Anterior cingulate cortex (tissue), 58 donors: ENCODE measurements at places on chromosomes 1 and 21.

- no peak for DNase-seq
These were observed 110.6 kb downstream of the AKT3 start for GRCh38 chr1:243739335-243740003.

GRCh38 chr1:234912548-234913277 lies 215.9 kb downstream of the TOMM20 start:
- DNase-seq: no peak

- no peak for DNase-seq
These were observed 33.3 kb upstream of the TDRD10 start for GRCh38 chr1:154468535-154469250.

GRCh38 chr21:42272109-42272962 lies 42.9 kb downstream of the TFF3 start:
- DNase-seq: no peak

- no peak for DNase-seq
These were observed 2.3 kb upstream of the NRAS start for GRCh38 chr1:114718661-114719423.

GRCh38 chr1:150606463-150607142 lies 22.8 kb downstream of the ENSA start:
- DNase-seq: no peak

DNA sequence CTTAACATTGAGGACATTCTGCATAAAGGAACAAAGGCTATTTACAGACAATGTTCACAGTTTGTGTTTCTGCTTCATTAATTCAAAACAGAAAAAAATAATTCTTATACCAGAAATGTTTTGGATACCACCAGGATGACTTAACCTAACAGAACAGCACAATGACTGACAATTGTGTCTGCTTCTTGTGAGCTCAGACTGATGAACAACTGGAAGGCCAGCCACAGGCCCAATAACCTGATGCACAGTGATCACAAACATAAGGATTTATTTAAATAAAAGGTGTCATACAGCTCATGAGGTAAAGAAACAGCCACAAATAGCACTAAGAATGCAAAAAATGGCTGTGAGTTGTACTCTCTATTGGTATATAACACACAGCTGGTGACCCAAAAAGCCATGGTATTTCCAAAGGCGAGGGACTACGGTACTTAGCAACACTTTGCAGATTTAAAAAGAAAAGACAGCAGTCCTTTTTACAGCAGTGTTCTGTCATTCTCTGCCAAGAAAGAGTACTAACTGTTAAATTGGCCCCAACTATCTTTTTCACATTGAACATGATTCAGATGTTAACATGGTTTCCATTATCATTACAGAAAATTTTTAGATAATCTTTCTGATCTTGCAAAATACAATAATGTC lies 32.1 kb upstream of the DDAH1 start:
- no peak for DNase-seq

- no peak for DNase-seq
These were observed 154.6 kb downstream of the PLPPR5 start for GRCh38 chr1:98849969-98850636.

- no peak for DNase-seq
These were observed 13.2 kb downstream of the PPP1R12B start for GRCh38 chr1:202361701-202362100.

- DNase-seq: no peak
These were observed 18.9 kb downstream of the VANGL2 start for GRCh38 chr1:160419150-160419837.

DNA sequence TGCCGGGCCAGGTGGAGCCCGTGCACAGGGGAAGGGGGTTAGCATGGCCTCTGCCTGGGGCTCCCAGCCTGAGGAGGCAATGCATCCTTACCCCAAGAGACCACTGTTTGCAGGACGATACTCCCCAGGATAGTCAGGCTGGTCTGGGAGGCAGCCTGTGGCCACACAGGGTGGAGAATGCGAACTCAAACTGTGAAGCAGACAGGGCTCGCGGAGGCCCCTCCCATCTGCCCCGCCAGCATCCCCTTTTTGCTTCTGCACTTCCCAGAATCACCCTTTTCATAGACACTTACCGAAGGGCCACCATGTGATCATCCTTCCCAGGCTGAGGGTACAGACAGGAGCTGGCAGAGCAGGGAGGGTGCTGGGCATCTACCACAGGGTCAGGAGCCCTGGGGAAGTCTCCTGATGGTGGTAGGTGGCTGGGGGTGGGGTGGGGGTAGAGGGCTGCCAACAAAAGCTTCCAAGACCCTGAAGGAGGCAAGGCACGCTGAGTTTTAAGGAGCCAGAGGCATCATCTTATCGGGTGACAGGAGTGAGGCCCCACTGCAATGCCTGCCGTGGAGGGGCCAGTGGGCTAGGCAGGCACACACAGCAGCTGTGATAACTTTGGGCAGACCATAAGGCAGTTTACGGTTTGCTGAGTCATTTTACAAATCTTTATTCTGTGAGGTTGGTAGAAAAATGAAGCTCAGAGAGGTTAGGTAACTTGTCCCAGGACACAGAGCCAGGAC lies 31.3 kb upstream of the BTG2 start:
- peak; percentile 39 for DNase-seq

GRCh38 chr1:114094675-114095074 lies 59.0 kb downstream of the SYT6 start:
- no peak for DNase-seq

DNA sequence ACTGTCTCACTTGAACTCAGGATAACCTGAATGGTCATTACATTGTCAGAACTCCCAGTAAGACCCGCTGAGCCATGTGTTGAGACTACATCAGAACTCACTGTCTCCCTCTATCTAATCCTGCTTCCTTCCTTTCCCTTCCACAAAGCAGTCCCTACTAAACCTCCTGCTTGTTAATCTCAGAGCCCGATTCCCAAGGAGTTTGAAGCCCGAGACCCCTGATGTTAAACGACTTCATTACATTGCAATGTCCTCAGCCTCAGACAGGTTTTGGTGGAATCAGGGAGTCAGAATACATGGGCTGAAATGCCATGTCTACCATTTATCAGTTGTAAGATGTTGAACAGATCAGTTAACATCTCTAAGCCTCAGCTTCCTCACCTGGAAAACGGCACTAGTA lies 682.4 kb downstream of the ADGRL2 start:
- DNase-seq: no peak

GRCh38 chr21:46111193-46111571 lies 13.3 kb downstream of the COL6A2 start:
- no peak for DNase-seq

DNA sequence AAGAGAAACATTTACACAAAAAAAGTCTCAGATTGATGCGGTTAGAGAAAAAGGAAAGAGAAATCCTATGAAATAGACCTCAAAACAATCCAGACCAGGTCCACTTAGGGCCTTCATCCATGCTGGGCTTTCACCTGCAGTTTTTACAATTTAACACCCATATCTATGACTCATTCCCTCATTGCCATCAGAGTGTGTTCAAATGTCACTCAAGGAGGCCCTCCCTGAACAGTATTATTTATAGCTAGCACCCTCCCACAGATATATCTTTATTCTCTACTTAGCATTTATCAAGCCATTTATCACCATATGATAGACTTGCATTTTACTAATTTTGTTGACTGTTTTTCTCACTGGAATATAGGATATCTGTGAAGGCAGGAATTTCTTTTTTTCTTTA lies 824 bp upstream of the KRTAP21-3 start:
- no peak for DNase-seq

GRCh38 chr1:223225061-223225460 lies 82.0 kb upstream of the TLR5 start:
- no peak for DNase-seq

DNA sequence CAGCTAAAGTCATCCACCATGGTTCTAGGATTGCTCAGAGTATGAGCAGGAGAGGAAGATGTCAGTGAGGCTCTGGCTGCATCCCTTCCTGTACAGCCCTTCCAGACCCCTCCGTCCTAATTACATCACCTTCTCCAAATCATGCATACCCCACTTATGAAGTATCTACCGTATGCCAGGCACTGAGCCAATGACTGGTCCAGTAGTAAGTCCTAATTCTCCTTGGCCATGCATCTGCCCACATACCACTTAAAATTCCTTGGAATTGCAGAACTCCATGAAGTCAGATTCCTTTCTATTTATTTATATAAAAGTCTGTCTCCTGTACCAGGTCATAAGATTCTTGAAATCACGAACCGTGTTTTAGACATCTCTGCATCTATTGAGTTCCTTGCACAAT lies 106.1 kb downstream of the SEC16B start:
- DNase-seq: no peak

GRCh38 chr1:164867590-164867989 lies 308.6 kb downstream of the PBX1 start:
- DNase-seq: no peak

- DNase-seq: no peak
These were observed 321.5 kb upstream of the PTBP2 start for GRCh38 chr1:96400089-96400488.

DNA sequence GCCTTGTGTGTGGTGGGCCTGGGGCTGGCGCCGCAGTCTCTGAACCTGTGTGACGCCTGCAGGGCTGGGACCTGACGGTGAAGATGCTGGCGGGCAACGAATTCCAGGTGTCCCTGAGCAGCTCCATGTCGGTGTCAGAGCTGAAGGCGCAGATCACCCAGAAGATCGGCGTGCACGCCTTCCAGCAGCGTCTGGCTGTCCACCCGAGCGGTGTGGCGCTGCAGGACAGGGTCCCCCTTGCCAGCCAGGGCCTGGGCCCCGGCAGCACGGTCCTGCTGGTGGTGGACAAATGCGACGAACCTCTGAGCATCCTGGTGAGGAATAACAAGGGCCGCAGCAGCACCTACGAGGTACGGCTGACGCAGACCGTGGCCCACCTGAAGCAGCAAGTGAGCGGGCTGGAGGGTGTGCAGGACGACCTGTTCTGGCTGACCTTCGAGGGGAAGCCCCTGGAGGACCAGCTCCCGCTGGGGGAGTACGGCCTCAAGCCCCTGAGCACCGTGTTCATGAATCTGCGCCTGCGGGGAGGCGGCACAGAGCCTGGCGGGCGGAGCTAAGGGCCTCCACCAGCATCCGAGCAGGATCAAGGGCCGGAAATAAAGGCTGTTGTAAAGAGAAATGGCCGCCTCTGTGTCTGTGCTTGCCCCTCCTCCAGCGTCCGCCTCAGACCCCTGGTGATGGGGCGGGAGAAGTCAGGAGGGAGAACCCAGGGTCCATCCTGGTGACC lies 788 bp downstream of the ISG15 start:
- DNase-seq: no peak

DNA sequence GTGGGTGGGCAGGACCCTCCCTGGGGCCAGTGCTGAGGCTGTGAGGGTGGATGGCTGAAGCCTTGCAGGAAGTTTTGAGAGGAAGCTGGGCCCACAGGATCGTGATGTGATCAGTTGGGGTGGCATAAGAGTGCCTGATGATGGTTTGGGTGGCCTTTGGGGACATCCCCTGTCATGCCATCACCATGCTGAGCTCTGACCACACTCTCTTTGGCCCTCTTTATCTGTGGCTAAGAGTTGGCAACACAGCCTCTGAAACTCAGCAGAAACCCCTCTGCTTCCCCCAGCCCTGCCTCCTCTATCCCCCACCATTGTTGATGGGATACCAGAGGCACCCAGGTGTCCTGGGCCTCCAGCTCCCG lies 19.8 kb downstream of the MIIP start:
- no peak for DNase-seq

- no peak for DNase-seq
These were observed 131.6 kb downstream of the GRIK1 start for GRCh38 chr21:29808153-29808552.

DNA sequence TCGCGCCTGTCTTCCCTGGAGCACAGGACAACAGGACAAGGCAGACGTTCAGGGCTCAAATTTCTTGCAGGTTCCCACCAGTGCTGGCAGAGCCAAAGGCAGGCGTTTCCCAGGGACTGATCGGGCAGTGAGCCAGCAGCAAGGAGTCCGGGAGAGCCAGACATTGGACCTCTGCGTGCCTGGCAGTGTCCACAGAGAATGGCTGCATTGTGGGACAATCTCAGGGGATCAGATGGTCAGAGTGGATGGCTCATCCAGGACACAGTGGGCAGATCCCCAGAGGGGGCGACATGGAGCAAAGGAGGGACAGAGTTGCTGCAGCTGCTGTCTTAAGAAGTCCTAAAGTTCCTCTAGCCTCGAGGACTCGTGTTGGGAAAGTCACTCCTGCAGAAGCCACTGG lies 4.6 kb downstream of the TMEM63A start:
- DNase-seq: peak; percentile 77

DNA sequence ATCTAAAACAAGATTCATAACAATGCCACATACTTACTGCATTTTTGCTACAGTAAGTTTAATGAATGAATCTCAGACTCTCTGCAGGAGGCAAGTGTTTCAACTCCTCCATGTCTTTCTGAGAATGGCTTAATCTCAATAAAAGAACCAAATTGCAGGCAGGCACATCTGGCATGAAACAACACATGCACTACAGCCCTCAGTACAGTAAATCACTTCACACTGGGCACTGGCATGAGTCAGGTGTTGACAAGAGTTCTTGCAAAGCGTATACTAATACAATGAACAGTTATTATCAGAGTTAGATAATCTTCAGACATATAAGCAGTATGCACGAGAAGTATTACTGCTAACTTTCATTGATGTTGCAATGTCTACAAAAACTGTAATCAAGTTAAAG lies 1386.8 kb downstream of the MRPL39 start:
- no peak for DNase-seq

GRCh38 chr1:25716320-25716719 lies 83.7 kb upstream of the SELENON start:
- DNase-seq: no peak

- DNase-seq: no peak
These were observed 45.9 kb upstream of the PUM1 start for GRCh38 chr1:31111290-31111951.

DNA sequence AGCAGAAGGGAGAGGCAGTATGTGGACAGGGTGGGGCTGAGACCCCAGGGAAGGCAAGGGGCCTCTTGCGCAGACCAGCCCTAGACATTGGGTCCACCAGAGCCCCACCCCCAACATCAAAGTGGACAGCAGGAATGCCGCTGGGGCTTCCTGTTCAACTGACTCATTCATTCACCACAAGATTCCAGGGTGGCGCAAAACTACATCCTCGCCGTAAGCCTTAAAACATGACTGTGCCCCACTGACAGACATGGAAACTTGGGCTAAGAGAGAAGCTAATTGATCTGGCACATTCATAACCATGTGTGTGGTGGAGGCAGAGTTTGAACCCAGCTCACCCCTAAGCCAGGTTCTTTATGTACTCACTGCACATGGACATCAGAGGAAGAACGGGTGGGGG lies 14.0 kb downstream of the COL16A1 start:
- DNase-seq: no peak

GRCh38 chr1:150906329-150906728 lies 19.4 kb downstream of the CTXND2 start:
- DNase-seq: no peak

GRCh38 chr1:201122321-201122957 lies 4.5 kb downstream of the ASCL5 start:
- no peak for DNase-seq

DNA sequence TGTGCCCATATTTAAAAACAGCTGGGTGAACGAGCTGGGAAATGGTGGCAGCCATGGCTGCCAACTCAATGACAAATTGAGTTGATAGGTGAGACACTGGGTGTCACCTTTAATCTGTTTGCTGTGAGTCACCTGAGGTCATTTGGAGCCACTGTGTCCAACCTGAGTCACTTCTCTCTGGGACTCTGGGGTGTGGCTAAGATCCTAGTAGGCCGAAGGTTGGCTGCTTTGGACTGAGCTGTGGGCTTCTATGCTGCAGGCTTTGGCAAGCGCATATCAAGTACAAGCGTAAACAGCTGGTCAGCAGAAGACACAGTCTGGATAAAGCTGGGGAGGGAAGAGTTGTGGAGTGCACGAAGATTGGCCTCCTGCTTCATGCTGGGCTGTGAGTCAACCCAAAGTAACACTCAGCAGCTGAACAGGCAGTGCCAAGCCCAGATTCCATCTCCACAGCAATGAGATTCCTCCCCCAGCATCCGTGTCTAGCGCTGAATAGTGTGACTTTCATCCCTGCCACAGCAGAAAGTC lies 24.0 kb downstream of the TEX35 start:
- DNase-seq: no peak
